NCI-H524 treated with DMSO at 0.1 percent for 48 hours (cell line): ENCODE measurements at places on chromosomes 2 and 18.

- no peak for DNase-seq
Observed at GRCh38 chr2:1747065-1747941, 3.0 kb upstream of the PXDN start.

DNA sequence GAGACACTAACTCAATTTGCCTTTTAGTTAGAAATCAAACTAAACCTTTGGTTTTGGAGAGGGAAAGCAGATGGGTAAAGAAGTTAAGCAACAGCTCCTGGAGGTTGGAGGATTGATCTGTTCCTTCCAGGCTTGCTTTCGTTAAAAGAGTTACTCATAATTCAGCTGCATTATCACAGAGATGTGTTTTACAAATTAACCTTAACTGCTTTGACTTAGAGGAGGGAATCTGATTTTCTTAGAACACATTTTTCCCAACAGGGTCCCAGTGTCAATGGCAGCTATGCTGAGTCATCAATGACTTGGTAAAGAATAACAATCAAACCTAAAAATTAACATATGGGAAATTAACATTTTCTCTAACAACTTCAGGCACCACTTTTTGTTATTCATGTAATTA lies 113.4 kb downstream of the COPS8 start:
- no peak for DNase-seq

DNA sequence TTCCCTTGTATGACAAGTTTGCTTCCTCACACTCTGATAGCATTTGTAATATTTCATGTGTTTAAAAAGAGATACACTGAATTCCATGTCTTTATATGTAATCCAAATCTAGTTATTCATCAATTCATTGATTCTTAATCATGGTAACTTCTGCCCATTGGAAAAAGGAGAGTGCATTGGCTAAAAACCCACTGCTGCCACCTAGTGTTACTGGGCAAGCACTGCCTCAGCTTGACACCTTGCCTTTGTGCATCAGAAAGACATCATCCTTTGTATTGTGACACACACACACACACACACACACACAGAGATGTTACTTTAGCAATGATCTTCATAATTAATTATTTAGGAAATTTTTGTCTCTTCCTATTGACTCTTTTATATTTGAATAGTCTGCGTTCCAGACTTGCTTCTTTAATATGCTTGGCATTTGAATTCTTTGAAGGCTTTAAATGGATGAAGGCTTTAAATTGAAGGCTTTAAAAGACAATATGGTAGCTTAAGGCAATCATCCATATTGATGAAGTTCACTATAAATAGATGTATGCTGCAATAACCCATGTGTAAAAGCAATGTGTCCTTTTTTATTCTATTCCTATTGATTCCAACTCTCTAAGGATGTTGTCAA lies 414.2 kb upstream of the CHST9 start:
- no peak for DNase-seq

GRCh38 chr2:121567957-121568409 lies 37.3 kb downstream of the RNU4ATAC start:
- DNase-seq: no peak

DNA sequence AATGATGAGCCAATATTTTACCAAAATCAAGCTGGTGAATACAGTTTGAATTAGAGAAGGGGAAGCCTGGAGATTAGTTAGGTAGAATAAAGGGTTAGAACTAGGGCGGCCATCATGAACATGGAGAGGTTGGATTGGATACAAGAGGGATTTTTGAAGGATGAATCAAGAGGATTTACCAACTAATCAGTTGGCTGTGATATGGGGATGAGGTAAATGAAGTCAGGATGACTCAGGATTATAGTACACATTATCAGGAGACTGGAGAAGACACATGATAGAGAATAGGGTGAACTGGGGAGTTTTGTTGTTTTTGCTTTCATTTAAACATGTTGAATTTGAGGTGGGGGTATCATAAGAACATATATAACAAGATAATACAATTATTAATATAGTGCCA lies 73.8 kb upstream of the PROKR1 start:
- no peak for DNase-seq

GRCh38 chr2:71927757-71928715 lies 219.6 kb downstream of the CYP26B1 start:
- DNase-seq: no peak

DNA sequence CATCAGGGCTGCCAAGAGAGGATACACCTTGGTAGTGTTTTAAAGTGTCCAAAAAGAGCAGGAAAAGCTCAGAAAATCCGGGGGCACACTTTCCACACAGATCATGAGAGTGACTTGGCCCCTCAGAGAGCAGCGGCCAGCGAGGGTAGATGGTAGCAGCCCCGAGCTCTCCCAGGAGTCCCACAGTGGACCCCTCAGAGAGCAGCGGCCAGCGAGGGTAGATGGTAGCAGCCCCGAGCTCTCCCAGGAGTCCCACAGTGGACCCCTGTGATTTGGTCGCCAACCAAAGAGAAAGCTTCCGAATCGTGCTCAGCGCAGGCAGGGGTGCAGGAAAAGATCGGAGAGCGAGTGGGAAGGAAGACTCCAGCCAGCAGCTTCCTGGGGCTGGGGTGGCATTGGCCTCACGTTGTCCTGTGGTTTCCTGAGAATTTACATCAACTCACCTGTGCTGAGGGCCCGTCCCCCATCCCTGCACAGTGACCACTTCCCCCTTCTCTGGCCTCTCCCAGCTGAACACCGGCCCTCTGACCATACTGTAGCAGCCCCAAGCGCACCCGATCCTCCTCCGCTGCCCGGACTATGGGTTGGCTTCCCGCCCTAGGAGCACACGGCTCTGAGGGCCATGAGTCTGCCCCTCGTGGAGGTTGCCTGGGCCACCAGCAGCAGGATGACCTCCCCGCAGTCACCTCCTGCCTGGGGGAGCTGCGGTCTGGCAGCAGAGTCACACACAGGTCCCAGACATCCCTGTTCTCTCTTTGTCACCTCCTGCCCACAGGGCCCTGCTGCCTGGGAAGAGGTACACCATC lies 33.7 kb downstream of the MTERF4 start:
- no peak for DNase-seq

GRCh38 chr2:45888167-45888566 lies 236.7 kb downstream of the PRKCE start:
- peak; percentile 14 for DNase-seq

GRCh38 chr2:122255924-122256323 lies 500.5 kb downstream of the TSN start:
- no peak for DNase-seq

- DNase-seq: no peak
Observed at GRCh38 chr18:66280470-66280869, 323.4 kb downstream of the CDH19 start.

DNA sequence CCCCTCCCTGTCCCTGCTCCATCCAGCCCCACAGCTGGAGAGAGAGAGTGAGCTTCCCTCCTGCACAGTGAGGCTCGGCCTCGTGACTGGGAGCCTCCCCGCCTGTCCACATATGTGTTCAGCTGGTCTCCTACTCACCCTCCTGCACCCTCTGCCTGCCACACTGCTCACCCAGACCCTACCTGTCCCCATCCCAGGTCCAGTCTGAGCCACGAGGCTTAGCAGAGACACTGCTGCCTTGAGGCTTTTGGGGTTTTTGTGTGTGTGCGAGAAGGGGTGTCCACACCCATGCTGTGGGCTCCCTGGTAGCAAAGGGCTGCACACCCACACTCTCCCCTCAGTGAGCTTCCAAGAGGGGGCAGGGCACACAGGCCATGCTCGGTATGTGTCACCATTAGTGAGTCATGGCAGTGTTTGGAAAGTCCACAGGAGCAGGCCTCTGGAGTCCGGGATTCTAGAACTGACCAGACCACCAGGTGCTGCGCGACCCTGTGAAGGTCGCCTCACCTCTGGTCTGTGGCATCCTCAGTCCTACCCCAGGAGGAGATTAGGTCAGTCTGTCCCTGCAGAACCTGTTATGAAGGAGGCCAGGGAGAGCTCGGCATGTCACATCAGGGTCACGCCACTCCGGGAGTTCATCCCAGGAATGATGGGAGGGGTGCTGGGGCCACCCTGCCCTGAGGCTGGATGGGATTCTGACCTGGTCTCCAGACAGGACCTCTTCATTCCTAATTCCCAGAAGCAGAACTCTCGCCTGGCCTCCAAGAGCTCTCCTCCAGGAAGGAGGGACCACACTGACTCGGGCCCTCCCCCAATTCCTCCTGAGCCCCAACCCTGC lies 39.9 kb upstream of the SMAD7 start:
- DNase-seq: no peak

GRCh38 chr18:76454418-76454817 lies 40.6 kb downstream of the ZNF516 start:
- DNase-seq: no peak

DNA sequence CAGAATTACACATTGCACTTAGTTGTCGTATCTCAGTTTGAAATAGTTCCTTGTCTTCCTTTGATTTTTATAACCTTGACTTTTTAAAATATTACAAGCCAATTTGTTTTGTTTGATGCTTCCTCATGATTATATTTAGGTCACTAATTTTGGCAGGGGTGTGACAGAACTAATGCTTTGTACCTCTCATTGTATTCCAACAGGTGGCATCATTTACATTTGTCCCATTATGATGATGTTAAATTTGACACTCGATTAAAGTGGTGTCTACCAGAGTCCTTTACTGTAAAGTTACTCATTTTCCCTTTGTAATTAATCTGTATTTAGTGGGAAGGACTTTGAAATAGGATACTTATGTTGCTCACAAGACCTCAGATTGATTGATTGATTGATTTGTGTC lies 21.5 kb upstream of the MFSD2B start:
- DNase-seq: no peak

DNA sequence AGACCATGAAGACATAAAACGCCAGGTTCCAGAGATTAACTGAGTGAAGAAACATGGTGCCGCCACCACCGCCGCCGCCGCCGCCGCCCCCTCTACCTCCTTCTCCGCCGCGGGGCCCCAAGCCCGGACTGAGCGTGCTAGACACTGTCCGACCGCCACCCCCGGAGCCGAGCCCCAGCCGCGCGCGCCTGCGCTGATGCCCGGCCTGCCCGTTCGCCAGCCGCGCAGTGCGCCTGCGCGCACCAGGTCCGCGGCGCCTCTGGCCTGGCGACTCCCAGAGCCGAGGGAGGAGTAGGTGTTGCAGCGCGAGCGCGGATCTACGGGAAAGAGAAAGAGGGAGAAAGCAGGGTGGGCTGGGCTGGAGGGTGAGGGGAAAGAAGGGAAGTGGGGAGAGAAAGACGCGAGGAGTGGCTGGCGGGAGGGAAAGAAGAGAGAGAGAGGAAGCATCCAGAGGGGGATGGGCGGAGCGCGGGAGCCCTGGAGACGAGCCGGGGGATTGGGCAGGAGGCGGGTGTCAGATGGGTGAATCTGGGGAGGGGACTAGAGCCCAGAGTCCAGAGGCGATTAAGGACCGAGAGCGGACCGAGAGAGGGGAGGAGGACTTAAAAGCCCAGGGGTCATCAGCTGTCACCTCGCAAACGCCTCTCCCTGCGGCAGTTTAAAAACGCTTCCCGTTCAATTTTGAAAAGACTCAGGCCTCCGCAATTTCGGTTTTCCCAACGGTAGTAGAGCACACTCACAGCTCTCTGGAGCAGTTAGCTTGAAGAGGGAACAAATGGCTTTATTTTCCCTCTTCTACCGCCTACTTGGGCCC lies at the start of gene PGAP1:
TSS of gene PGAP1 (minus strand) at position 146 of the 814 bp plus-strand sequence. CDS start at position 55, 91 bp downstream.
- DNase-seq: peak; percentile 76

DNA sequence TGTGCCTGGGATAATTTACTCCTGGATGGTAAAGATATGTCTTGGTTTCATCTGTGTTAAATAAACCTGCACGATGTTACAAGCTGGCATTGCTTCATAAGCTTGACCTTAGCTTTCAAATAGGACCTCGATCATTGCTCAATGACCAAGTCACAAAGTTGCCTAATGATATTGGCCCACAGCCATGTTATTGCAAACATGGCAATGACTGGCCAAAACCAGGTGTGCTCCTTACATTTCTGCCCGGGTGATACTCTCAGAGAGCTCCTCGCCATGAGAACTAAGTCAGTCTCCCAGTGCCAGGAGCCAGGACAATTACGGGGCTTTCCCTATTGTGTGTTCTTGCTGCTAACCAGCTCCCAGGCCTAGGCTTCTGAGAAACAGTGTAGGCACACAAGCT lies 72.5 kb upstream of the CYP1B1 start:
- no peak for DNase-seq

DNA sequence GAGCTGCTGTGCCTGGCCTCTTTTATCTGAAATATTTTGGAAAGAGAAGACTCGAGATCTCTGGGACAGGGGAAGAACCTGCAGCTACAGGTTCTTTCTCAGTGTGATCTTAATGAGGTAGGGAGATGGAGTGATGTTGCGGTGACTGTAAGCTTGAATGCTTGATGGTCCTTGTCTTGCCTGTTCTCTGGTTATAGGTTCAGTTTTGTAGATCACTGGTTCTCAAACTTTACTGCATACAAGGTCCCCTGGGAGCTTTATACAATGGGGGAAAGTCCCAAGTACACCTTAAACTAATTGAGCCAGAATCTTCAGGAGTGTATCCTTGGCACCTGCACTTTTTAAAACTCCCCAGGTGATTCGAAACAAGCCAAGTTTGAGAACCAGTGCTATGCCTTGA lies 136.7 kb upstream of the CXCR4 start:
- DNase-seq: no peak

DNA sequence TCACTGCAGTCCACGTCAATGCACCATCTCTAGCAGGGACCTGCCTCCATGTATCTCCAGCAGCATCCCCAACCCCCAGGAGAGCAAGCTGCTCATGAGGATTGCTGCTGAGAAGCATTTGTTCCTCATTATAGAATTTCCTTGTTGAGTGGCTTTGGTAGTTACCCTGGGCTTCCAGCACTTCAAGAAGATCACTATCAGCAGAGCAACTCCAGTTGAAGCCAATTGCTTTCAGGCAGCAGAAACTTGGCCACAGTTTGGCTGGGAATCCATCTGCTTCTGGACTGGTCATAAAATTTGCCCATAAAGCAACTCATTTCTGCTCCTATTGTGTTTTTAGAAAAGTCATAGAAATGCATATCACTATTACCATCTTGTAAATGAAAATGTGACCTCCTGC lies 17.4 kb downstream of the TRPM8 start:
- DNase-seq: no peak

DNA sequence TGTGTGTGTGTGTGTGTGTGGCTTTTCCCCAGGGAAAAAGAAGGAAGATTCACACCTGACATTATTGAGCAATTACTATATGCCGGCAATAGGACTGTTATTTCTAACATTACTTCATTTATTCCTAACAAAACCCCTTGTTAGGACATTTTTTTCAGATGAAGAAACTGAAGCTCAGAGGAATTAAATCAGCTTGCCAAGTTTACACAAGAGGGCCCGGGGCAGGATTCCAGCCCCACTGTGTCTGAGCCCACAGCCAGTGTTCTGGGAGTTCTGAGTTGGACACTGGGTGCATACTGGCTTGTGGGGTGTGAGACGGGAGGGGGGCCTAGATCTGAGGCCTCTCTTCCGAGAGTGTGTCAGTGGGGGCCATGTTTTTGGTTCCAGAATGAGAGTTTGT lies 9.9 kb downstream of the TOGARAM2 start:
- DNase-seq: no peak
